ENCODE measurements at places on chromosomes 3 and 15.
A peak's percentile ranks its signal among the peaks of the same experiment; 100 is the strongest.

DNA sequence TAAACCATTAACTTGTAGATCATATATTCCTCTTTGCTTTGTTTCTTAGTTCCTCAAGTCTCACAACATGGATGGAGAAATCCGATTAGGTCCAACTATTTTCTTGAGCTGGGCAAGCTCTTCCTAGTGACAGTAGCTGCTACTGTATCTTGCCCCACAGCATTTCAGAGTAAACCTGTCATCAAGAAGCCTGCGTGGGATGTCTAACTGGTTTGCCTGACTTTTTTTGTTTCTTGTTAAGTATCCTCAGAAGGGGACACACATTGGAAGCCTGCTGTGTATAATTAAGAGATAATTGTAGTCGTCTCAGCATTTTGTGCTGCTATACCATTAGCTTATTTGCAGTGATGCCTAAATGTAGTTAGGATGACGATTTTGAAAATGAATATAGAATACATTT, 29.3 kb upstream of the STT3B start:
- DNase-seq = no peak

GRCh38 chr3:62607287-62608029, 234.1 kb upstream of the FEZF2 start:
- peak; percentile 65 for DNase-seq

DNA sequence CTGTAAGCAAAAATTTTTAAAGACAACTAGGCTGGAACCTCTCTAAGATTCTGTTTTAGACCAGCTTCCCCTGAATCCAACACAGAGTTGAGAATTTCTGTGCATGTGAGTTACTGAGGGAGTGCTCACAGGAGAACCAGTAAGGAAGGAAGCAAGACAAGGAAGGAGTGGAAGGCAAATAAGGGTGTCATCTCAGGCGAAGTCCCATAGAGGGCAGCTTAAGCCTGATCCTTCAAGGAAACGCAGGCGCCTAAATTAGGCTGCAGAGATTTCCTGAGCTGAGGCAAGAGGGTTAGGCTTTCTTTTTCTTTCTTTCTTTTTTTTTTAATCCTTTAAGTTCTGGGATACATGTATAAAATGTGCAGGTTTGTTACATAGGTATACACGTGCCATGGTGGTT, 36.2 kb upstream of the COL6A6 start:
- peak; percentile 21 for DNase-seq

GRCh38 chr3:153252963-153253362, 90.9 kb downstream of the RAP2B start:
- no peak for DNase-seq

Data from left ventricle myocardium superior (tissue), 1 donor.